K562 (cell line): ENCODE measurements at places on chromosomes 1 and 21. TPM values are rescaled to one million over a fixed set of nuclear protein-coding genes. Genes with fewer than 3 reads are reported as not detected.

GRCh38 chr1:54016343-54017282, 1.4 kb downstream of the LDLRAD1 start:
- H3K4me1 ChIP-seq, result no peaks in the 10 kb centered on the region; the same call in 1 of the 3 replicates
- H3K27ac ChIP-seq, result no peak overlapping the region
- no peak overlapping the region for H3K4me3 ChIP-seq

DNA sequence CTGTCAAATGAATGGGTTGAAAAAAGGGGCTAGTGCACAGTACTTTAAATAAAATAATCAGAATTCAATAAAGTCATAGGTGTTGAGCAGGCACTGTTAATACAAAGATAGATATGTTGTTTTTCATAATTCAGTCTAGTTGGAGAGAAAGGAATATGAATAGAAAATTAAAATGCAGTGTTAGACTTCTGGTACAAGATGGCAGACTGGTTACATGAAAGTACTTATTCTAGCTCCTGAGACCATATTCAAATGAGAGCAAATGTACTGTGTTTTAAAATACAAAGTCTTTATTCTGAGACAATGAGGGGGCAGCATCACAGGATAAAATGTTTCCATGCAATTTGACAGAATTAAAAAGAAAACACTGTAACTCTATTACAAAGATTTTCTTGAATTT, 542.1 kb downstream of the COL11A1 start:
- no peak overlapping the region for H3K4me3 ChIP-seq
- H3K27ac ChIP-seq, result no peak overlapping the region
- no peaks in the 10 kb centered on the region for H3K27me3 ChIP-seq
- no peaks in the 10 kb centered on the region for H3K4me1 ChIP-seq

DNA sequence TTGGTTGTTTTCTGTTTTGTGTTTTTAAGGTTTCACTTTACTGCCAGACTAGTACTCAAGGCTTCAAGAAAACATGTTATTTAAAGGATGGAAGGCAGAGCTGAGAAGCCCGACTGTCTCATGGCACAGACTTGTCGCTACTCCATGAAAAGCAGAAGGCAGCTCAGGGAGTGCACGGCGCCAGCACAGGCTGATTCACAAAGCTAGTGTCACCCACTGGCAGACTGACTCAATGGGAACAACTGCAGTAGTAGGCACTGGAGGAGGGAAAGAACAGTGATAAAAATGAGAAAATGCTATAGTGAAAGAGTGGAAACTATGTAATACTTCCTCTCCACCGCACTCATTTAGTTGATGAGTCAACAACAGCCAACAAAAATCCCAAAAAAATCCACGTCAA, 14.7 kb downstream of the HSF2BP start:
- H3K4me3 ChIP-seq, result no peak overlapping the region
- H3K36me3 ChIP-seq, result no peaks in the 10 kb centered on the region
- DNase-seq, result no peak
- H3K27ac ChIP-seq, result no peak overlapping the region

DNA sequence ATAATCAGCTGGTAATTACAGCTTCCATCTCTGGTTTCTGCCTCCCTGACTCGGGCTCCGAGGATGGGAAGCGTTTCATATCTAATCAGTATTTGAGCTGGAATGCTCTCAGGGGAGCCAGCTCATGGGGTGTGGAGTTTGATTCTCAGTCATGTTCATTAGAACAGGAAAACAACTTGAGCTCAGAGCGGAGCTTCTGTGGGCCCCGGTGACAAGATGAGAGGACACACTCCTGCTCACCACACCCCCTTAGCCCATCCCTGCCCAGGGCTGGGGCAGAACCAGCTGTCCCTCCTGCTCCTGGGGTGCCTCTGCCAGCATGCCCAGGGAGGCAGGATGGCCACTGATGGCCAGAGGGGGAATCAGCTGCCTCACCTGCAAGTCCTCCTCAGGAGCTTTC, 726.0 kb downstream of the PTPRU start:
- no peak overlapping the region for H3K4me3 ChIP-seq
- no peaks in the 10 kb centered on the region for H3K4me1 ChIP-seq
- DNase-seq, result no peak
- no peaks in the 10 kb centered on the region; the same call in 1 of the 2 replicates for H3K27me3 ChIP-seq
- H3K27ac ChIP-seq, result no peak overlapping the region

GRCh38 chr1:100924212-100924611, 28.3 kb downstream of the SLC30A7 start:
- H3K4me1 ChIP-seq, result no peaks in the 10 kb centered on the region
- no peaks in the 10 kb centered on the region for H3K27me3 ChIP-seq
- peaks cover 59% of the 10 kb centered on the region for H3K36me3 ChIP-seq
- no peak overlapping the region for H3K27ac ChIP-seq

- H3K27me3 ChIP-seq, result no peaks in the 10 kb centered on the region
- H3K4me1 ChIP-seq, result peaks cover 17% of the 10 kb centered on the region
- H3K4me3 ChIP-seq, result no peak overlapping the region
- no peaks in the 10 kb centered on the region for H3K36me3 ChIP-seq
Measured at GRCh38 chr1:75426688-75427087, 184.2 kb downstream of the SLC44A5 start.

GRCh38 chr1:2278591-2279209, 50.6 kb downstream of the SKI start:
- H3K27ac ChIP-seq, result no peak overlapping the region
- H3K4me3 ChIP-seq, result no peak overlapping the region
- H3K4me1 ChIP-seq, result peaks cover 60% of the 10 kb centered on the region
- DNase-seq, result no peak
- peaks cover 19% of the 10 kb centered on the region; the same call in 2 of the 3 replicates for H3K36me3 ChIP-seq

- no peaks in the 10 kb centered on the region for H3K4me1 ChIP-seq
- no peaks in the 10 kb centered on the region for H3K36me3 ChIP-seq
- H3K27me3 ChIP-seq, result no peaks in the 10 kb centered on the region
- H3K27ac ChIP-seq, result no peak overlapping the region
- DNase-seq, result no peak
Measured at GRCh38 chr21:27240839-27241238, 274.0 kb upstream of the ADAMTS5 start.

DNA sequence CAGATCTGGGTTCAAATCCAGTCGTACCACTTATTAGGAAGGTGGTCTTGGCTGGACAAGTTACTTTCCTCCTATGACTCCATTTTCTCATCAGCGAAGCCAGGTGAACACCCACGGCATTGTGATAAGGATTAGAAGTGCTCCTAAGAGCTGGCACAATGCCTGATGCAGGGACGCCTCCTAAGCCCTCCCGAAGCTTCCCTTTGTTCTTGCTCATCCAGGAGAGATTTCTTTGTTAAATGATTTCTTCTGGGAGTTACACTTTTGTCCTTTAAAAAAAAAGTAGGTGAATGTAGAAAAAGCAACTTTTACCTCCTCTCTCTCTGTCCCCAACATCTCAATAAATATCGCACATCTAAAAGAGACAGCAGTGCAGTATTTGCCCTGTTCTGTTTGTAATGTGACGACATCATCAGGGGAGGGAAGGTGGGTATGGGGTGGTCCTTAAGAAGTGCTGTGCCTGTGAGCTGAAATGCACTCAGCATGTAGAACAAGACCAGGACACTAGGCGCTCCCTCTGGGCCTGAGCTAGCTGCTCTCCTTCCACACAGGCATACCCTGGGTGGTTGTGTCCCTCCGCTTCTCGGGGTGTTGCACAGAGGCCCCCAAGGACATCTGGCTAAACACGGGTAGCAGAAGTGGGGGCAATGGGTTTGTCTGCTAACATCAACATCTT, 43.9 kb downstream of the SUSD4 start:
- H3K4me1 ChIP-seq, result no peaks in the 10 kb centered on the region
- no peak overlapping the region for H3K4me3 ChIP-seq
- H3K36me3 ChIP-seq, result no peaks in the 10 kb centered on the region
- no peak overlapping the region for H3K27ac ChIP-seq
- H3K27me3 ChIP-seq, result peaks cover 4% of the 10 kb centered on the region; the same call in 2 of the 3 replicates

DNA sequence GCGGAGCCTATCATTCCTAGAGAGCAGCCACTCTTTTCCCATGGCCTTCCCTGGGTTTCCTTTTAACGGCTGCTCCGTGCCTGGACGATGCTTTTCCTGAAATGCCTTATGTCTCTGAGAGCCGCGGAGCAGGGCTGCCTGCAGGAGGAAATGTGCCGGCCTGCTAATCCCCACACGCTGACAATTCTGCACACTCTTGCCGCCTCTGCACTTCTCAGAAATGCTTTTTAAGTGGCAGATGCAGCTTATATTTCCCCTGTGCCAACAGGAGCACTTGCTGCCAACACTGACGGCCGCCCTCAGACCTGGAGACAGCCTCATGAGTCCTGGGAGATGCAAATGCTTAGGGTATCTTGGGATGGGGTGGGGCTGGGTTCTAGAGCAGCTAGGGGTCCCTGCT, 253.2 kb downstream of the GRIK3 start:
- H3K27me3 ChIP-seq, result peaks cover 32% of the 10 kb centered on the region
- H3K27ac ChIP-seq, result no peak overlapping the region
- H3K36me3 ChIP-seq, result no peaks in the 10 kb centered on the region
- DNase-seq, result no peak

RAVER2 gene
- total RNA-seq, result 4.4 and 4.8 TPM in 2 replicates

HTR6 gene
- total RNA-seq, result not detected in 2 replicates

PEAR1 gene
- total RNA-seq, result 5.2 and 6.1 TPM in 2 replicates

IFI44 gene
- total RNA-seq, result 0.11 TPM in 1 of 2 replicates, not detected in the other

LMOD1 gene
- 0.42 and 0.54 TPM in 2 replicates for total RNA-seq

OR2L8 gene
- not detected in 2 replicates for total RNA-seq

WNT9A gene
- 0.04 and 0.16 TPM in 2 replicates for total RNA-seq

C4BPA gene
- 0.18 and 0.47 TPM in 2 replicates for total RNA-seq

GRHL3 gene
- not detected in 2 replicates for total RNA-seq
